Neural crest cell (in vitro differentiated cells): ENCODE measurements at places on chromosomes 2 and 18. TPM values are rescaled to one million over a fixed set of nuclear protein-coding genes. Genes with fewer than 3 reads are reported as not detected.

Gene UGT1A4
- total RNA-seq = not detected in 2 replicates

Gene CHRNG
- not detected in 2 replicates for total RNA-seq

Gene POTEJ
- total RNA-seq = not detected in 2 replicates

Gene GDF7
- total RNA-seq = 0.36 and 0.40 TPM in 2 replicates

- no peak overlapping the region for H3K4me3 ChIP-seq
- H3K27me3 ChIP-seq = no peaks in the 10 kb centered on the region
- no peaks in the 10 kb centered on the region for H3K36me3 ChIP-seq
Measured at GRCh38 chr2:175579646-175580045, 398.1 kb upstream of the ATP5MC3 start.

Gene SDC1
- 81.0 and 85.4 TPM in 2 replicates for total RNA-seq

GRCh38 chr18:40925071-40925541 lies 1029.9 kb upstream of the PIK3C3 start:
- DNase-seq = no peak
- H3K27ac ChIP-seq = no peak overlapping the region
- H3K4me3 ChIP-seq = no peak overlapping the region
- H3K36me3 ChIP-seq = no peaks in the 10 kb centered on the region
- no peaks in the 10 kb centered on the region for H3K27me3 ChIP-seq

Gene TSPYL6
- not detected in 2 replicates for total RNA-seq
